ENCODE measurements at places on chromosomes 7 and 10.

GRCh38 chr7:110573862-110574528 is 516.9 kb upstream of the LRRN3 start:
- peak; percentile 93 for DNase-seq

DNA sequence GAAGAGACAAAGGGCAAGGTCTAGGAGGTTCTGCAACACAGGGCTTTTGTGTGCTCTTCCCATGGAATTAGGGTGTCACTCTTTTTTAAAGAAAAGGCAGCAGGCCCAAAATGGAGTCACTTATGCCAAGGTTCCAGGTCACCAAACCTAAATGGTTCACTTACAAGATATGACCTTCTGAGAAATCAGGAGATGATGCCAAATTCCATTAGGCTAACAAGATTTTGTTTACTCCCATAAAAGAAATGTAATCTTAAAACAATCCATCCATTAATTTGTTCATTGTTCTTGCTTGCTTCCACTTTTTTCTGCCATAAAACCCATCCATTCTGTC is 158.1 kb downstream of the SNX13 start:
- DNase-seq: no peak

DNA sequence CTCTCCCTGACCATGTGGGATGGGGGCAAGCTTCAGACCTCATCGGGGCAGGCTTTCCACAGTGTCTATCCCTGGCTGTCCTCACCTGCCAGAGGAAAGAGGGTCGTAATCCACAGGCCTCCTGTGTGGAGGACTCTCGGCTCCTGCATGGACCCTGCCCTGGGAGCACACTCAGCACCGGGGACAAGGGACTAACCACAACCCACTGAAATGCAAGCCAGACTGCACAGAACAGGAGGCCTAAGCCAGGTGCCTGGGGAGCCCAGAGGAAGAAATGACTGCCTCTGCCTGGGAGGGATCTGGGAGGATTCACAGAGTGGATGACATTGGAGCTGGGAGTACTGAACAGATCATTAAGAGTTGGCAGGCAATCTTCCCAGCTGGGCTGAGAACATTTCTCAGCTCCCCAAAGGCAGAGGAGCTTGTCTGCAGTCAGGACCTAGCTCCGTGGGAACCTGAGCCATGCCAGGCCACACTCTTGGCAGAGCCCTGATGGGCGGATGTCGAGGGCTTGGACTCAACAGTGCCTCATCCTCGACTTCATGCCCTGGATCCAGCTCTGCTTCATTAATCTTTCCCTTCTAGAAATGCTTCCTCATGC is 213.4 kb downstream of the USP6NL start:
- no peak for DNase-seq

DNA sequence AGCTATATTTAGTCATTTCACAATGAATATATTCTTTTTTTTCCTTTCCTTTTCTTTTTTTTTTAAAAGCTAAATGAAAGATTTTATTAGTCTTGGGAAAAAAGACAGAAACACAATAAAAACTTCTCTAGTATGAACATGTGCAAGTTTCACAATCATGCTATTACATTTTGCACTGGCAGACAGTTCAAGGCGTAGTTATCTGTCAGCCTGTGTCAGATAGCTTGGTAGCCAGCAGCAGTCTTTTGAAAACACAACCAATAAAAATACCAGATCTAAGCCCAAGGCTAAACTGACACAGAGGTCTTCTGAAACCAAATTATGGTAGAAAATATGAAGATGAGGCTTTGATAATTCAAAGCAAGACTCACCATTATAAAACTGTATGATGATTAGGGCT is 205.8 kb upstream of the TEX47 start:
- DNase-seq: no peak

- peak; percentile 66 for DNase-seq
Measured at GRCh38 chr10:32054094-32054493, 2.1 kb downstream of the KIF5B start.

DNA sequence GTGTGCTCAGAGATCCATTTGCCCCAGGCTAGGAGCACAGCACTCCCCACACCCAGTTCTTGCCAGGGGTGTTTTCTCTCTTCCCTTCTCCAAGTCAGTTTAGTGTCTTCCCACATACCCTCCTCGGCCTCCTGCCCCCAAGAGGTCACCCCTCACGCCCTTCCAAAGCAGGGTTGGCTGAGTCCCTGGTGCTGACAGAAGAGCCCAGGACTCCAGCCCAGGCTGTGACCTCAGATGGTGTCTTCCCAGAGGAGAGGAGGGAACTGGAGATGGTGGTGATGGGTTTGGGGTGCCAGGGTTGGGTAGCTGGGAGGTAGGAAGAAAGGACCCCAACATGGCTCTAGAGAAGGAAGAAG is 19.8 kb downstream of the ZNF775 start:
- no peak for DNase-seq

GRCh38 chr7:105044449-105045070 is 30.6 kb downstream of the KMT2E start:
- no peak for DNase-seq

DNA sequence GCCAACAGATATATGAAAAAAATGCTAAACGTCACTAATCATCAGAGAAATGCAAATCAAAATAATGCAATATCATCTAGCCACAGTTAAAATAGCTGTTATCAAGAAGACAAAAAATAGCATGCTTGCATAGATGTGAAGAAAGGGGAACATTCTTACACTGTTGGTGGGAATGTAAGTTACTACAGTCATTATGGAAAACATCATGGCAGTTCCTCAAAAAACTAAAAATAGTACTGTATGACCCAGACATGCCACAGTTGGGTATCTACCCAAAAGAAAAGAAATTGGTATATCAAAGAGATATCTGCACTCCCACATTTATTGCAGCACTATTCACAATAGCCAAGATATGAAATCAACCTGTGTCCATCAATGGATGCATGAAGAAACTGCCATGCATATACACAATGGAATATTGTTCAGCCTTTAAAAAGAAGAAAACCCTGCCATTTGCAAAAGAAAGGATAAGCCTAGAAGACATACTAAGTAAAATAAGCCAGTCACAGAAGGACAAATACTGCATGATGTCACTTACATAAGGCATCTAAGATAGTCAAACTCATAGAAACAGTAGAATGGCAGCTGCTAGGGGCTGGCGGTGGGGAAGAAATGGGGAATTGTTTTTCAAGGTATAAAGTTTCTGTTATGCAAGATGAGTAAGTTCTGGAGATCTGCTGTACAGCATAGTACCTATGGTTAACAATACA is 107.0 kb downstream of the PTPN20 start:
- DNase-seq: no peak

GRCh38 chr10:80205477-80206276 is at the start of gene ANXA11:
Gene ANXA11 (minus strand): TSS chr10:80205537. CDS start chr10:80172861, 32,676 bp downstream.
- DNase-seq: peak; percentile 81

DNA sequence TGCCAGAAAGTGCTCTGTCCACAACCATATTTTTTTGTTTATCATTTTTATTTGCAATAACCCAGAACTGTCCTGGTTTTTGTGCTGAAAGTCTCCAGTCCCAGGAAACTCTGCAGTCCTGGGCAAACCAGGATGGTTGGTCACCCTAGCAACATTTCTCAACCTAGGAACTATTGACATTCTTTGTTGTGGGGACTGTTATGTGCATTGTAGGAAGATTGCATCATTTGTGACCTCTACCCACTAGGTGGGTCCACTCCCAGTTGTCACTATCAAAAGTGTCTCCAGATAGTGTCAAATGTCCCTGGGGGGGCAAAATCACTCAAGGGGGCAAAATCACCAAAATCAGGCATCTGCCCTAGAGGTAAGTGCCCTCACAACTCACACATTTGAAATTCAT is 14.0 kb upstream of the SRI start:
- DNase-seq: no peak

- DNase-seq: no peak
Measured at GRCh38 chr7:143315776-143316175, at the start of gene CLCN1. Gene CLCN1 (plus strand): TSS chr7:143316111. CDS start chr7:143316213, 102 bp downstream.

- no peak for DNase-seq
Measured at GRCh38 chr7:154644366-154644765, 358.6 kb downstream of the PAXIP1 start.

DNA sequence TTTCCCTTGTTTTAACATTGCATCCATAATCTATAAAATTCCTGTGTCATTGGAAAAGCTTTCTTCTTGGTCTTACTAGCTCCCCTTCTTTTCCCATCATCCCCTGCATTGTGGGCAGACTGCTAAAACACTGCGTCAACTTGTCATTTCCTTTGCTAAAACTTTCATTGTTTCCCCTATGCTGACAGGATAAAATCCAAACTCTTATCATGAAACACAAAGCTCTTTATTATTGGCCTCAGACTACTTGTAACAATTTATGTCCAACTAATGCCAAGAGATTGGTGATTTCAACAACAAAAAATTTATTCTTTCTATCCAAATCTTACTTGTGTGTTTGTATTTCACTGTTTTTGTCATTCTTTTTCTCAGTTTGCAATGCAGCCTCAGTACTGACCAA is 339.1 kb downstream of the HGF start:
- no peak for DNase-seq

DNA sequence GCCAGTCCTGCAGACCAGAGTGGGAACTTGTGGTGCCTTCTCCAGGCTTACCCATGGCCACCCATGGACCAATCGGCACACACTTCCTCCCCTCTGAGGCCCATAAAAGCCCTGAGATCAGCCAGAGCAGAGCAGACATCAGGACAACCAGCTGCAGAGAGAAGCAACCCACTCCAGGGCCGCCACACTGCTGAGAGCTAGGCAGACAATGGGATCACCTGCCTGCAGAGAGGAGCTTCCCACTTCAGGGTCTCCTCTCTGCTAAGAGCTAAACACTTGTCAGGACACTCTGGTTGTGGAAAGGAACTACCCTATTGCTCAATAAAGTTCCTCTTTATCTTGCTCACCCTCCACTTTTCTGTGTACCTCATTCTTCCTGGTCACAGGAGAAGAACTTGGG is 34.0 kb downstream of the C7orf25 start:
- no peak for DNase-seq

DNA sequence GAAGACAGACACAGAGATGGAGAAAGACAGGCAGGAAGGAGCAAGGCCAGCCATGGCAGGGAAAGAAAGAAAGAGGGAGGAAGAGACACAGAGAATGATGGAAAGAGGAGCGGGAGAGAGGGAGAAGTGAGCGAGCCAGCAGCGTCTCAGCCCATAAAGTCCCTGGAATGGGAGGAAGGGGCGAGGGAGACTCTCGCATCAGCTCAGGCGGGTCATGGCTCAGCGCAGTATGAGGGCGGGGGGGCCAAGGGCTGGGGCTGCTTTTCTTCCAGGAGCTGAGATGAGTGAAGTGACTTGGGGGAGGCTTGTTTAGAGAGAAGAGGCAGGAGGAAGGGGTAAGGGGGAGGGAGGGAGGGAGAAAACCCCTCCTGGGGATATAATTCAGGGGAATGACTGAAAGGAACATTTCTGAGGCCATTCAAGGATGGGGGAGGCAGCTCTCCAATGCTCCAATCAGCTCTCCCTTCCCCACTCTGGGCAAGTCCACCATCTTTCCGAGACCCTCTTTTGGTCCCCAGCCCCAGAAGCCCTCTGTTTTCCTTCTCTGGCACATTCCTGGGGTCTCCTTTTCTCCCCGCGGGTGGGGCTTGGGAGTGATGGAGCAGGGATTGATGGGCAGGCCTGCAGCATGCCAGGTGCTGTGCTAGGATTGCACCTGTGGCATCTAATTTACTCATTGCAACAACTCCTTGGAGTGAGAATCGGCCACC is 87.9 kb downstream of the HIF1AN start:
- no peak for DNase-seq

DNA sequence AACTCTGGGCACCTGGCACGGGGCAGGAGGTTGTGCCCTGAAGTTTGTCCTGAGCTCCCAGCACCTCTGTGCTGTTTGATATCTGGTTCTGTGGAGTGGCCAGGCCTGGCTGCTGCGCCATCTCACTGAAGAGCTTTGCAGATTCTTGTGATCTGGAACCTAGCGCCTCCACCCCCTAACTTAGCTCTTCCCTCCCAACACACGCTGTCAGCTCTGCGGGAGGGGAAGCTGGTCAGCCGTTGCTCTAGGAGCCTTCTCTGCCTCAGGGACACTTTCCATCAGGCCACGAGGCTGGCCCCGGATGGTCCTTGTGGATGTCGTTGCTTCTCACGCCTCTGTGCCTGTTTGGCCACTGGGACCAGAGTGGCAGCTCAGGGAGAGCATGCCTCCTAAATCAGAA is 213.2 kb downstream of the CCDC3 start:
- no peak for DNase-seq

DNA sequence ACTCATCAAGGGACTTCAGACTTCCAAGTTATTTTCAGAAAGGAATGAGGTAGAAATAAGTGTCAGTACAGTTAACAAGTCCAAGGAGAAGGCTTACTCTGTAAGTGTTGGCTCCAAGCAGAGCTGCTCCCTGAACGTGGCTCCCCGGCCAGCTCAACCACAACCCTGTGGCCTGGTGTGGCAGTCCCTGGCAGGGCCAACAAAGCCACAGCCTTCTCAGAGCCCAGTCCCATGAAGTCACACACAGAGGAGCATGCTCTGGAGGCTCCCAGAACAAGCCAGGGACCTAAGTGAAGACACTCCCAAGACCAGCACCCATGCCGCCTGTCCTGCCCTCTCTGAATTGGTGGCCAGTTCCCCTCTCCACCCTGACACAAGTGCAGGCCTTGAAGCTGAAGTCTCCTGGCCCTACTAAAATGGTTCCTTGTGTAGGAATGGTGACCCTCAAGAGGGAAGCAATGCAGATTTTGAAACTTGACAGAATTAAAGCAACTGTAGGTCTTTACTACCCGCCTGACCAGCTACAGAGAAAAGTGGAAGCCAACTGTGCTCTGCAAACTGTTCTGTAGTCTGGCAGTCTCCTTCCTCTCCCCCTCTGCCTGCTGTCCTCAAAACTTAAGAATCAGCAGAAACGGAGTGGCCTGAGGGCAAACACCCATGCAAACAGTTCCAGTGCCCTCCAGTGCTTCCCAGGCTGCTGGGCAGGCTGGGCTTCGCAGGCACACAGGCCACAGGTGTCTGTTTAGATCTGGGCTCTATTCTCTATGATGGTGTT is 51.1 kb downstream of the NOD1 start:
- DNase-seq: no peak

GRCh38 chr7:24933298-24933697 is 46.7 kb downstream of the OSBPL3 start:
- no peak for DNase-seq
